H54 (cell line): ENCODE measurements at places on chromosomes 13 and 19.

GRCh38 chr13:72851678-72852014 lies 69.7 kb downstream of the PIBF1 start:
- DNase-seq = no peak

- DNase-seq = no peak
These were observed 498.6 kb downstream of the KCTD12 start for GRCh38 chr13:76387566-76387965.

DNA sequence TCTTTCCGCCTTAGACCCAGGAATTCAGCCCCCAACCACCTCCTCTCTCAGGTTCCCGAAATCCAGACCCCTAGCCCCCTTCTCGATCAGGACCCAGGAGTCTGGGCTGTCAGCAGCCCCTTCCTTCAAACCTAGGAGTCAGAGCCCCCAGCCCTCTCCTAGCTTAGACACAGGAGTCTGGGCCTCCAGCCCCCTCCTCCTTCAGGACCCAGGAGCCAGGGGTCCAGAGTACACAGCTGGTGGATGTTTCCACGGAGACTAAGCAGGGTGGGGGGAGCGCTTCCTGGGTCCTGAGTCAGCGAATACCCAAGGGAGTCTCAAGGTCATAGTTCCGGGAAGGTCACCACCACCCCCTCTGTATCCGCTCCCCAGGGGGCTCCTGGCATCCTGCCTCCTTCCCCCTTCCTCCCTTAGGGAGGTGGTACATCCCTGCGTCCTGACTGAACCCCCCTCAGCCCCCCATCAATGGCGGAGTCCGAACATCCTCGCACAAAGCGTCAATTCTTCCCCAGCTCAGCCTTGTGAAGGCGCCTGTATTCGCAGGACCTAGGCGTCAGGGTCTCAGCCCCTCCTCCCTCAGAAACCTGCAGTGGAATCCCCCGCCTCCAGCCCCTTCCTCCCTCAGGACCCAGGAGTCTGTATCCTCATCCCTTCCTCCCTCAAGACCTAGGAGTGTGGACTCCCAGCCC lies 4.6 kb downstream of the CADM4 start:
- DNase-seq = no peak

DNA sequence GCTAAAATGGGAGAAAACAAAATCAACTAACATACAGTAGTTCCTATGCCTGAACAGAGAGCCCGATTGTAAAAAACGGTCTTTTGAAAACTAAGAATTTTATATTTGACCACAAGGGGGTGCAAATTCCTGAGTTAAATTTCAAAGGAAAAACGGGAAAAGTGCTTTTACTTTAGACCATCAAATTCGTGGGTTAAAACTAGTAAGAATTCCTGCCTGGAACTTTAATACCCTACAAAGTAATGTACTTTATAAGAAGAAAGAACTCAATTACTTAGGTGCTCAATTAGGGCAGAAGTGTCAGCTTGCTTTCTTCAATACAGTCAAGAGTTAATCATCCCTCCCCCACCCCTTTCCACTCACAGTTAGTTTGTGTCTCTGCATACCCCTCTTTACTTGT lies 69.8 kb downstream of the KCNRG start:
- no peak for DNase-seq

- no peak for DNase-seq
These were observed 25.9 kb downstream of the MPND start for GRCh38 chr19:4369109-4369887.

DNA sequence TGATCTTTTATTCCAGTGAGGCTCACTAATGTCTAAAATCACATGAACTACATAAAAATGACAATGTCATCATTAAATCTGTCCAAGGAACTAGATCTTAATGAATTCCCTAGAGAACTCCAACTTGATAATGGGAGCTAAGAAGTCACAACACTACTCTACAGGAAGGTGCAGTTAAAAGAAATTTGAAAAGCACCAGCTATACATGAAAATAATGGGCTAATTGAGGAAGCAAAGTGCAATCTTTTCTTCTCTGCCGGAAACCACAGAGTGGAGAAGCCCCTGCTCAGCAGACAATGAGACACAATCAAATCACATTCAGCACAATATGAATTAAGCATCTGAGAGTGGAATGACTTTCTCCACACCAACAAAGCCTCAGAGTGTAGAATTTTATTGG lies 261.7 kb downstream of the LHFPL6 start:
- DNase-seq = no peak

- DNase-seq = no peak
These were observed 8.2 kb upstream of the ZNF431 start for GRCh38 chr19:21133633-21134032.

GRCh38 chr19:6138066-6138465 lies 2.6 kb downstream of the ACSBG2 start:
- DNase-seq = no peak

DNA sequence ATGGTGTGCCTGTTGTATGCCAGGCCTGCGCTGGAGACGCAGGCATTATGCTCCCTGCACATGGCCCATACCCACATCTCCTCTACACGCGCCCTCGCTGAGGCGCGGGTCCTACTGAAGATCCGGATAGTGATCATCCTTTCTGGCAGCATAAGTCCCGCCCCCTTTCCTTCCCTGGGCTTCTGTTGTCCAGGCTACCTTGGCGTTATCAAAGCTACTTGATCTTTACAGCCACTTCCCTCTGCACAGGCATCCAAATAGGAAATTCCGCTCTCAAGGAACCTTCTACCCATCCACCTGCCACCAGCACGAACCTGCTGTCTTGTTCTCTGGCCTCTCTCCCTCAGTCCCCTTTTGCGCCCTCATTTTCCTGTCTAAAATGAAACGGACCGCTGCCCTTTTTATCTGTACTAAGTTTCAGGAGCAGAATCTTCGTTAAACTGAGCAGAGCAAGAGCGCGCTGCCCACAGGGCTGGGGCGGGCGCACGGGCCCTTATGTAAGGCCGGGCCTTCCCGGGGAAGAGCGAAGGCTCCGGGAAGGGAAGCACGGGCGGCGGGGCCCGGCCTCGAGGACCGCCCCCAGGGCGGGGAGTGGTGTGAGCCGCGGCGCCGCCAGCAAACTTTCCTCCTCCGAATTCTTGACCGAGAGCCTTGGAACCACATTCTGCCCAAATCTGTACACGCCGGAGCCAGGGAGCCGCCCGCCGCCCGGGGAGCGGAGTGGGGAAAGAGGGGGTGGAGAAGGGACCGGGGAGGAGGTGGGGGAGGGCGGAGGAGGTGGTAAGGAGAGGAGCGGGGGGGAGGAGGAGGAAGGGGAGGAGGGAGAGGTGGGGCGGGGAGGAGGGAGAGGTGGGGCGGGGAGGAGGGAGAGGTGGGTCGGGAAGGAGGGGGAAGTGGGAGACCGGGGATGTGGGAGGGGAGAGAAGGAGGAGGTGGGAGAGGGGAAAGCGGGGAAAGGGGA lies 920 bp upstream of the UBE2L5 start:
- DNase-seq = peak; percentile 50

- DNase-seq = peak; percentile 68
These were observed 2.9 kb upstream of the FTL start for GRCh38 chr19:48962029-48962848.

DNA sequence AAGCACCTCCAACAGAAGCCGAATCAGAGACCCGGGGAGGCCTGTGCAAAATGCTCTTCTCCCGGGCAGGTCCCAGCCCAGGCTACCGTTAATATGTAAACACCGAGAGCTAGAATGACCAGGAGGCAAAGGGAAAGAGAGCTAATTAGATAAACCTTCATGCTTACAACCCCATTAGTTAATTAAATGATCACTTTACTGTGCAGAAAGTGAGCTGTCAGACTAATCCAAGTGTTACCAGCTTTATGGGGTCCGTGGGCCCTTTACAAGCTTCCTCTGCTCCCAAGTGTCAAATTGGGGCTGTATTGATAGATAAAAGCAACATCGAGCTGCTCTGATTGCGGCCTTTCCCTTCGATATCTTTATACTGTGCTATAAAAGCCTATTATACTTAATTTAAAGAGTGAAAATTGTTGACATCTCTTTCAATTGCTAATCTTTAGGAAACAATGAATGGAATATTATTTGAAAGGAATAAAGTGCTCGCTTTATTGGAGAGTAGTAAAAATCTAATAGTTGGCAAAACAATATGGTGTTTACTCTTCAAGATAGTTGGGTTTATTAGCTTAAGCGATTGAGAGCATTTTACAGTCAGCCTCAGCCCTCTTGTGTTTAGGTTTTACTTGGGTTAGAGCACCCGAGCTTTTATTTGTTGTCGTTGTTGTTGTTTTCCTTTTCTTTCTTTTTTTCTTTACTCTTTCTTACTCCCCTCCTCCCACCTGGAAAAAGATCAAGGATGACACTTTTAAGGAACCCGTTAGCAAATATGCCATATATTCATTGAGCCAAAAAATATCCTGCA lies 189.3 kb upstream of the GPR12 start:
- no peak for DNase-seq

DNA sequence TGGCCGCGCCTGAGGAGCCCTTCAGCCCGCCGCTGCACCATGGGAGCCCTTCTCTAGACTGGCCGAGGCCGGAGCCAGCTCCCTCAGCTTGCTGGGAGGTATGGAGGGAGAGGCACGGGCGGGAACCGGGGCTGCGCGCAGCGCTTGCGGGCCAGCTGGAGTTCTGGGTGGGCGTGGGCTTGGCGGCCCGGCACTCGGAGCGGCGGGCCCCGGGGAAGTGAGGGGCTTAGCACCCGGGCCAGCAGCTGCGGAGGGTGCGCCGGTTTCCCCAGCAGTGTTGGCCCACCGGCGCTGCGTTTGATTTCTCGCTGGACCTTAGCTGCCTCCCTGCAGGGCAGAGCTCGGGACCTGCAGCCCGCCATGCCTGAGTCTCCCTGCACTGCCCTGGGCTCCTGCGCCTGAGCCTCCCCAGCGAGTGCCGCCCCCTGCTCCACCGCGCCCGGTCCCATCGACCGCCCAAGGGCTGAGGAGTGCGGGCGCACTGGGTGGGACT lies 1890.0 kb upstream of the PCDH20 start:
- no peak for DNase-seq

GRCh38 chr19:15210323-15210781 lies 9.6 kb upstream of the NOTCH3 start:
- DNase-seq = peak; percentile 84

- DNase-seq = no peak
These were observed 97.3 kb downstream of the FAM216B start for GRCh38 chr13:42878721-42879120.

- no peak for DNase-seq
These were observed 10.4 kb downstream of the FCER2 start for GRCh38 chr19:7691497-7691896.

GRCh38 chr13:74710006-74710405 lies 575.8 kb upstream of the KLF12 start:
- no peak for DNase-seq

GRCh38 chr13:74450525-74450845 lies 316.3 kb upstream of the KLF12 start:
- no peak for DNase-seq

DNA sequence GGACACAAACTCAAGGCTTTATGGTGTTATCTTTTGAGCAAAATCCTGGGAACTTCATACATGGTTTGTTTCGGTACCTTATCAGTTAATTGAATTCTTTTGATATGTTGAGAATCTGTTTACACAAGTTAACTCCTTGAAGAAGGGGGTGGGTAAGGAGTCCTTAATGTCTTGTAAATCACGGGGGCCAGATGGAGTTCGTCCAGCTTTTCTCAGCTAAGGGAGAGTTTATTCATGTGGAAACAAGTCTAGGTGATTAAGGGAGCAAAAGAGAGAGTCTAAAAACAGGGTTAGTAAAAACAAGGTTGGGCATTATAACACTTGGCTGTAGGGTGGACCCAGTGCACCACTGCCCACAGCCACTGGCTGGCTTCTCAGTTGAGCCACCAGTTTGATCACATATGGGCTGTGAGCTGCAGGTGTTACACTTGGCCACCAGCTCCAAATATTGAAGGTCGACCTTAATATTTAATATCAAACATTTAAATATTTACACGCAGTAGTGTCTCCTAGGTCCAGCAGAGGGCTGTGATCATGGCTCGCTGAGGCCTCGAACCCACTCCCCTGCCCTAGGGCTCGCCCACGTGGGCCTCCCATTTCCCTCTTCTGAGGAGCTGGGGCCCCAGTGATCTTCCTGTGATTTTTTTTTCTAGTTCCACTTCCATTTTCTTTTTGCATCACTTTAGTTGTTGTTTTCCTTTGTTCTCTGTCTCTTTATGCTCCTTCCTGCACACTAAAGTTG lies 21.0 kb upstream of the ZNF43 start:
- no peak for DNase-seq

DNA sequence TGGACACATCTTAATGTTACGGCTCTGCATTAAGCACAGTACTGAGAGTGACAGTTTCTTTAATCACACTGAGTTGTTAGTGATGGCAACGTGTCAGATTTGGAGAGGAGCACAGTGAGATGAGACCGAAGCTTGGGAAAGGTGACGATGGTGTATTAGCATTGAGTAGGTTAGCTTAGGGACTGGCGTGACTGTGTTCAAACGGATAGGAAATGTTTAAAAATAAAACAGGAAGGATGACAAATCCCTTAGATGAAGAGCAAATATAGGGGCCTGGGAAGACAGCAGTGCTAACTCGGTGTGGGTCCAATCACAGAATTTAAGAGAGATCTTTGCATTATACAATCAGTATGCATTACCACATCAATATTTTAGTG lies 384.3 kb downstream of the HS6ST3 start:
- DNase-seq = no peak

GRCh38 chr13:57925250-57925649 lies 293.7 kb downstream of the PCDH17 start:
- no peak for DNase-seq

- peak; percentile 51 for DNase-seq
These were observed 567 bp downstream of the EFNB2 start for GRCh38 chr13:106534639-106535551.

DNA sequence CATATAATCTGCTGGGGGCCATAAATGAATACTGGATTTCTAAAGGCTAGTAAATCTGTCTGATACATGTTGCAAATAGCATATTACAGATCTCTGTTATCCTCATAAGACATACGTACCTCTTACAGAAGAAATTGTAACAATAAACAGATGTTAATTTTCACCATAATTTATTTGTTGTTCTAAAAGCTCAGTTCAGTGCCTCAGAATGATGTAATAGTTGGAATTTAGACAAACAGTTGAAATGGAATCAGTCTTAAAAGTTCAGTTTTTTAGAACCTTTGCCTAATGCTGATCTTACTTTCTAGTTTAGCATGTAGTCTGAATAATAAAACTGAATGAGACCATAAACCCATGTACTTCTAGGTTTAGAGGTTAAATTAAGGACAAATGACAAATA lies 43.1 kb downstream of the B3GLCT start:
- no peak for DNase-seq

DNA sequence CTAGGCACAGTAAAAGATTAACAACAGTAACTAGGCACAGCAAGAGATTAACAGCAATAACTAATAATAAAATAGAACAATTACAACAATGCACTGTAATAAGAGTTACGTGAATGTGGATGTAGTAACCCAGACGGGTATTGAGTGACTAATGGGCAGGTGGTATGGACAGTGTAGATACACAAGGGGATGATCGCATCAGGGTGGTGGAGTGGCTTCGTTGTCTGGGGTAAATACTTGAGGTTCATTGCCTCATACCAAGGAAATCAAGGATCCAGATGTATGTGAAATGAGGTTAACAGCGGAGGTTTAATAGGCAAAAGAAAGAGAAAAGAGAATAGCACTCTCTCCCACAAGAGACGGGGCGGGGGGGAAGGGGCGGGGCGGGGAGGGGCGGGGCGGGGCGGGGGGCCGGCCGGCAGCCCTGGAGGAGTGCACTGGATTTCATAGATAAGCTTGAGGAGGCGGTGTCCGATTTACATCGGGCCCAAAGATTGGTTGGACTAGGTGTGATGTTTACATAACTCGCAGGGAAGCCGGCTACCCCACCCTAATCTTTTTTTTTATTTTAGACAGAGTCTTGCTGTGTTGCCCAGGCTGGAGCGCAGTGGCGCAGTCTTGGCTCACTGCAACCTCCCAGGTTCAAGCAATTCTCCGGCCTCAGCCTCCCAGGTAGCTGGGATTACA lies 106.3 kb downstream of the KCTD15 start:
- DNase-seq = no peak
